ENCODE measurements at places on chromosomes 12 and 14.

GRCh38 chr14:60495946-60496345 lies 10.1 kb upstream of the C14orf39 start:
- no peak for DNase-seq

DNA sequence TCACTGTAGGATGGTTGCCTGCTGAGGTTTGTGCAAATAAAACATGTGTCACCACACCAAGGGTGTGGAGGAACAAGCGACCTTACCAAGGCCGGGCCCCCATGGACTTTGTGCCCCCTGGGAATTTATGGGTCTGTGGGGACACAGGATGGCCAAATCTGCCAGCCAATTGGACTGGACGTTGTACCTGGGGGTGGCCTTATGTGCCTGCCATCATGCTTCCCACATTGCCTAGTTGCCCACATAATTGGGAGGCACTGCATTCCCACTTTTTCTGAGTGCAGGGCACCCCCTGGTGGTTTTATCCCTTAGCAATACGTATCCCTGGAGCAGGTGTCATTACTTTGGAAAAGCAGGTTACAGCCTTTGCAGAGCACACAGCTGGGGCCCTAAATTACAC lies 92.6 kb upstream of the TMPO start:
- DNase-seq: no peak

DNA sequence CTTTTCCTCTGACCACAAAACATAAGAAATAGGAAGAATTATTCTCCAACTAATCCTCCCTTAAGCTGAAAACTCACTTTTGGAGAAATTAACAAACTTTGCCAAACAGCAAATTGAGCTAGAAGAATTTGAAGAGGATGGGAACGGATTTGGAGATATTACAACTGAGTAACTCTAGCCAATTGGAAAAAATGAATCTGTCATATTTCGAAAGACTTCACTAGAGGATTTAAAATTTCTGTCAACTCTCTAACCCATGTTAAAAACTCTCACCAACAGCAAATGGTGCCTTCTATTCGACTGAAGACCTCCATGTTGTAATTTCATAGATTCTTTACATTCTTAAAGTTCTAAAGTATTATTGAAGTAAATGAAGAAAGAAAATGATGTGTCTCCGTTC lies 414.2 kb downstream of the RMST start:
- no peak for DNase-seq

DNA sequence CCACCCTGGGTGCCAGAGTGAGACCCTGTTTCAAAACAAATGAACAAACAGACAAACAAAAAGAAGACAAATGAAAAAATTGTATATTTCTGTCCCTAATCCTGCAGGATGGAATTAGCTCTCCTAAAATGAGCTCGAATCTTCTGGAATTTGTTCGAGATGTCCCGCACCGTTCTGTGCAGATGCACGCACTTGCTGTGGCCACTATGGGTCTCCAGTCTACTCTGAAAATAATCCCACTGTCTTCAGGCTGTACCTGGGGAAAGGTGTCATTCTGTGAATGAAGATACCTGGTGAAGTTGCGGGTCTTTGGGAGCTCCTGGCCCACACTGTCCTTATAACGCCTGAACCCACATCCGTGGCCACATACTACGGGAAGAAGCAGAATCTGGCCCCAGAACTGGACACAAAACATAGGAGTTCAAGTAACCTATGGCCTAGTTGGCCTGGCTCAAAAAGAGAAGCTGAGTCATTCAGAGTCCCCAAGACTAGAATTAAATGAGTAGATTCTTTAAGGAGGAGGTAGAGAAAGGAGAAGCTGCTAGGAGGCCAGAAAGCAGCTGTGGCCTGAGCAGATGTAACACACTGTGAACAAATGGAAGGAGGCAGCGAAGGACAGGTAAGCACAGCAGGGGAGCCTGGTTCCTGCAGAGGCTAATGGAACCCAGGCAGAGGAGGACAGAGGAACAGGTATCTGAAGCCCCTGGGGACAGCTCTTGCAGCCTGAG lies 108.6 kb downstream of the FOXN3 start:
- peak; percentile 71 for DNase-seq

DNA sequence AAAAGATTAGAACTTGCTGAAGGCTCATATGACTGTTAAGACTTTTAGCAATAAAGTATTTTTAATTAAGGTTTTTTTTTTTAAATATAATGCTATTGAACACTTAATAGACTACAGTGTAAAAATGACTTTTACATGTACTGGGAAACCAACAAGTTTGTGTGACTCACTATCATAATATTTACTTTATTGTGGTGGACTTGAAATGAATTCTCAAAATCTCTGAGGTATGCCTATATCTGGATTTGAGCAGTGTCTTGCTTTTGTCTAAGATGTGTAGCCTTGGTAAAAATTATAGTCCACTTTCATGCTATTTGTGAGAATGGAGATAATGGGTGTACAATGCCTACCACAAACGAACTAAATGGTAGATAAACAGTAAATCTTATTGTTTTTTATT lies 33.9 kb upstream of the NAV3 start:
- DNase-seq: no peak

- no peak for DNase-seq
Observed at GRCh38 chr12:77963576-77964178, 133.0 kb downstream of the NAV3 start.

GRCh38 chr14:72880820-72881219 lies 13.1 kb downstream of the DPF3 start:
- DNase-seq: peak; percentile 58

DNA sequence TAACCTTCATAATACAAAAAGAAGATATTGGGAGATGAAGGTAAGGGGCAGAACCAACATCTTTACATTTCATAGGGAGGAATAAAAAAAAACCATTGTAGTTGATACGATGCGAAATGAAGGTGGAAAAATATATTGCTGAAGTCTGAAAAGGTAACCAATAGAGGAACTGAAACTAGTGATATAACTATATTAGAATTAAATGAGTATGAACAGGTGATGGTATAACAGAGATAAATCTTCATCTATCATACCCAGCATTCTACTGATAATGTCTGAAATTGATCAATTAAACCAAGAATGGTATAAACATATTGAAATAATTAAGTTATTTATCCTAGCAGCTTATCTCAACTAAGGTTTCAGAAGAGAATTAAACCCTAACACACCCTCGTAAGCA lies 332.1 kb downstream of the NELL2 start:
- no peak for DNase-seq

Measured in suppressor macrophage treated with lipopolysaccharide for 1 hour (primary cell).